Stimulated activated CD8-positive, alpha-beta memory T cell treated with anti-CD3 and anti-CD28 coated beads, Interleukin-4, amount 100 ng/mL, for 1 hour (primary cell): ENCODE measurements at places on chromosomes 3 and 15.

GRCh38 chr3:170689296-170689829, 103.5 kb upstream of the SLC7A14 start:
- DNase-seq: no peak

- DNase-seq: no peak
Measured at GRCh38 chr3:128745742-128746141, 19.8 kb downstream of the RAB7A start.

GRCh38 chr3:160677459-160677881, 510 bp downstream of the ARL14 start:
- no peak for DNase-seq

- DNase-seq: no peak
Measured at GRCh38 chr3:1534252-1534651, 441.4 kb downstream of the CNTN6 start.

DNA sequence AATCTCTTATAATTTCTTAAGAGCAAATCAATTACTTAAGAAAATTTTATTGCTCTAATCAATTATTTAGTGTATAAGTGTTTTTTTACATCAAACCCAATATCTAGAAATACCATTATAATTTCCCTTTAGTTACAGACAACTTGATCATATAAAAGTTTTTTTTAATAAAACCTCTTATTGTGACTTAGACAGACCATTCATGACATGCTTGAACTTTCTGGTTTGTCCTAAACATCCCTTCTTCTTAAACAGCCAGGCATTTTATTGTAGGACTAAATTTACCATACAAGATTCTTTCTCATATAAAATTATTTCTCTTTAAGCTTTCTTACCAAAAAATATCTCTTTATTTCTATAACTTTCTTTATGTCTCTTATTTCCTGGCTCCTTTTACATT, 164.5 kb downstream of the SUCNR1 start:
- DNase-seq: no peak

DNA sequence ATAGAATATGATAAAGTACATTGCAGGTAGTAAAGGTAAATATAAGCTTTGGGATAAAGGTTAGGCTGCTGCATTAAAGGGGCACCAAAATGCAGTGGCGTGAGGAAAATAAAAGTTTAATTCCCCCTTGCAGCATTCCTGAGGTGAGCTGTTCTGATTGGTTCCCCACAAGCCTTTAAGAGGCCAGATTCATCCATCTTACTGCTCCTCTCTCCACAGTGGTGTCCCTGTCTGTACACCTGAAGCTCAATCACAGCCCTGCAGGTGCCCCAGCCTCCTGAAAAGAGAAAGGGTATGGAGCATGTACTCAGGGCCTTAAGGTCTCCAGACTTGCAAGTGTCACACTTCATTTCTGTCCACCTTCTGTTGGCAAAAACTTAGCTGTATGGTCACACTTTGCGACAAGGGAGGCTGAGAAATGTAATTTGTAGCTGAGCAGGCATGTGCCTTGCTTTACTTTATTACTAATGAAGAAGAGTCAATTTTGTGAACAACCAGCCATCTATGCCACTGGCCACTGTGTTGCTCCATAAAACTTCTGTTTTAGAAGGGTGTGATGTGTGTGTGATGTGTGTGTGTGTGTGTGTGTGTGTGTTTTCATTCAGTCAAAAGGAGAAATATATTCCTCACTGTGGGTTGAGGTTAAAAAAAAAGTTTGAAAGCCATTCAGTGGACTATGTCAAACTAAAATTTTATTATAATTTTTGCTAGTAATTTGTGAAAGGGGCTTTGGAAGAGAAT, 12.8 kb downstream of the LACTB start:
- no peak for DNase-seq

DNA sequence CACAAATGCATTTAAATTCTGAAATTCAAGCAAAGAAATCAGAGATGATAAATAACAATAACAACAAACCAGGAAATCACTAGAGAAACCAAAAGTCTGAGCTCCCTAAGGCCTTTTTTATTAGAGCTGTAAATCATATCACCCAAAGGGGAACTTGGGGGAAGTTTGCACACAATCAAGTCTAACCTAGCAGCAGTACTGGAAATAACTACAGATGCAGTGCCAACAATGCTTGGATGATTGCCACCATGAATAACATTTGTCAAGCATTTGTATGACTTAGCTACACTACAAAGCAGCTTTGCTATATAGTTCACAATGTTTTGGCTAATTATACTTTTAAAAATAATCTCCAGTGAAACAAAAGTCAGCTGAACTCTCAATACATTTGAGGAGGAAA, 27.8 kb downstream of the SHQ1 start:
- DNase-seq: no peak

- no peak for DNase-seq
Measured at GRCh38 chr3:43764471-43764870, 73.7 kb downstream of the ABHD5 start.

GRCh38 chr15:70259028-70259424, 161.3 kb upstream of the TLE3 start:
- peak; percentile 23 for DNase-seq

GRCh38 chr3:160804762-160805161, 48.7 kb downstream of the PPM1L start:
- no peak for DNase-seq
